ENCODE measurements at places on chromosomes 7 and 10. TPM values are rescaled to one million over a fixed set of nuclear protein-coding genes. Genes with fewer than 3 reads are reported as not detected.
A peak's percentile ranks its signal among the peaks of the same experiment; 100 is the strongest.

DNA sequence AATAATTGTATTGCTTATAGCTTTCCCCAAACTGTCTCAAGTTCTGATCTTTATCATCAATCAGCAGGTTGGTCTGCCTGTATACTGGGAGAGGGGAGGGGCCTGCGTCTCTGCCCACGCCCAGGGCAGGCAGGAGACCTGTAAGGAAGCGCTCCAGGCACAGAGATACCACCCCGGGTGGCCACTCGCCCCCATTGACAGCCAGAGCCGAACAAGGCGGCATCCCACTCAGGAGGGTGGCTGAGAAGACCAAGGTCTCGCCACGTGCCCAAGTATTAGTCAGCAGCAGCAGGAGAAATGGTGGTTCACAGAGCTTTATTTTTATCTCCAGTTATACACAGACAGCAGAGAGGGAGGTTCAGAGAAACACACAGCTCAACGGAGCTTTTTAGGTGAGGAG, 7.2 kb downstream of the STK32C start:
- no peak for DNase-seq

DNA sequence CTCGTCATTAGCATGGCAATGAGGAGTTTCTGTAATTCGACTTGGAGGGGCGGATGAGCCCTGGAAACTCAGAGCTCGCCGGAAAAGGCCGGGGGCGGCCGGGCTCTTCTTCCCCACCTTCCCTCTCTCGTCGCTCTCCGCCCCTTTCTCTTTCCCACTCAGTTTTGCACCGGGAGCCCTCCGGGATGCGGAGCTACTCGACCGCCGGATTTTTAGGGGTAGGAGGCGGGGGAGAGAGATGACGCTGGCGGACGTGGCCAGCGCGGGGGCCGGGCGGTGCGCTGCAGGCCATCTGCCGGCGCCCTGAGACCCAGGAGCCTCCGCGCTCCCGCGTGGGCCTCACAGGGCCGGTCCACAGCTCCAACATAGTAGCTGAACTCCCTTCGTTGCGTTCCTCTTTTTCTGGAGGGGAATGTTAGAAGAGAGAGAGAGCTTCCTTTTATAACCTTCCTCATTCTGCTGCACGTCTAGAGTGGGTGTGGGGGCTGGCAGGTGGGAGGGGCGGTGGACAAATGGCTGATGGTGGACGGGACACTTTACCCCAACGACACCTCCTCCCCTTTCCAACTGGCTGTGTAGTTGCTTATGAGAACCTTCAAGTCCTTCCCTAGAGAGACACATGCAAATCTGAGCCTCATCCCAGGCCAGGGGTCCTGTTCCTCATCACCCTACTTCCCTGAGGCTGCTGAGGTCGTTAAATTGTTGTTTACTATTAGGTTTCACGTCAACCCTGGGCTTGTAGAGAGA, 1.1 kb upstream of the HOXA1 start:
- DNase-seq: no peak

DNA sequence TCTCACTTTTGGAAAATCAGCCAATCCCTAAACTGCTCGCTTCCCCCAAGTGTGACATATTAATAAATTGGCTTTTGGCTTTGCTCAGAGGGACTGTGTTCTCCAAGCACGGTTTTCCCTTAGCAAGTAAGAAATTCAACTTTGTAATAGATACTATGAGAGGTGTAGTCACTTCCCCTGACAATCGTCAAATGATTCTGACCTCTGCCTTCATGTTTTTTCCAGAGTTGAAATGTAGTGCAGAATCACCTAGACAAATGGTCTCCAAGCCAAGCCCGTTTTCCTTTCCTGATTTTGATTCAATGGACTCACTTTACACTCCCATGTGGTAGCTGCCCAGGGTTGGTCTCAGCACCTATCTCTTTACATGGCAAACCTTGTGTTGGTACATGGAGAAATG, 99.1 kb downstream of the ARL4A start:
- no peak for DNase-seq

GRCh38 chr7:143850682-143851081, 51.3 kb downstream of the TCAF1 start:
- DNase-seq: no peak

DNA sequence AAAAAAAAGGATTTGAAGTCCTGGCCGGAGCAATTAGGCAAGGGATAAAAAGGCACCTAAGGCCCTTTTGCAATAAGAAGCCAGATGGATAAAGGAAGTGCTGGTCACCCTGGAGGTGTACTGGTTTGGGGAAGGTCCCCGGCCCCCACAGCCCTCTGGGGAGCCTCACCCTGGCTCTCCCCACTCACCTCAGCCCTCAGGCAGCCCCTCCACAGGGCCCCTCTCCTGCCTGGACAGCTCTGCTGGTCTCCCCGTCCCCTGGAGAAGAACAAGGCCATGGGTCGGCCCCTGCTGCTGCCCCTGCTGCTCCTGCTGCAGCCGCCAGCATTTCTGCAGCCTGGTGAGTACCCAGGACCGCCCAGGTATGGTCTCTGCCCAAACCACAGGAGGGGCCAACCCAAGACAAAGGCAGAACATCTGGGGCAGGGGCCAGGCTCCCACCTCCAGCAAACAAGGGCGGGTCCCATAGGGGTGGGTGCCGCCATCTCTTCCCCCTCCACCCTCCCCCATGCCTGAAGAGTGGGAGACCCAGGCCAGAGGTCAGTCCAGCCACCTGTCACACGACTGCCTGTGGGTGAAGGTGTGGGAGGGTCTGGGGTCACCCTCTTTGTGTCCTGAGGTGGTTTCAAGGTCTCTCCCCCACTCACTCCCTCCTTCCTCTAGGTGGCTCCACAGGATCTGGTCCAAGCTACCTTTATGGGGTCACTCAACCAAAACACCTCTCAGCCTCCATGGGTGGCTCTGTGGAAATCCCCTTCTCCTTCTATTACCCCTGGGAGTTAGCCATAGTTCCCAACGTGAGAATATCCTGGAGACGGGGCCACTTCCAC, at the start of gene PILRB:
TSS of gene PILRB (plus strand) at position 91 of the 830 bp plus-strand sequence. CDS start at position 277, 186 bp downstream.
- no peak for DNase-seq

GRCh38 chr10:131356442-131356841, 44.9 kb upstream of the TCERG1L start:
- no peak for DNase-seq

DNA sequence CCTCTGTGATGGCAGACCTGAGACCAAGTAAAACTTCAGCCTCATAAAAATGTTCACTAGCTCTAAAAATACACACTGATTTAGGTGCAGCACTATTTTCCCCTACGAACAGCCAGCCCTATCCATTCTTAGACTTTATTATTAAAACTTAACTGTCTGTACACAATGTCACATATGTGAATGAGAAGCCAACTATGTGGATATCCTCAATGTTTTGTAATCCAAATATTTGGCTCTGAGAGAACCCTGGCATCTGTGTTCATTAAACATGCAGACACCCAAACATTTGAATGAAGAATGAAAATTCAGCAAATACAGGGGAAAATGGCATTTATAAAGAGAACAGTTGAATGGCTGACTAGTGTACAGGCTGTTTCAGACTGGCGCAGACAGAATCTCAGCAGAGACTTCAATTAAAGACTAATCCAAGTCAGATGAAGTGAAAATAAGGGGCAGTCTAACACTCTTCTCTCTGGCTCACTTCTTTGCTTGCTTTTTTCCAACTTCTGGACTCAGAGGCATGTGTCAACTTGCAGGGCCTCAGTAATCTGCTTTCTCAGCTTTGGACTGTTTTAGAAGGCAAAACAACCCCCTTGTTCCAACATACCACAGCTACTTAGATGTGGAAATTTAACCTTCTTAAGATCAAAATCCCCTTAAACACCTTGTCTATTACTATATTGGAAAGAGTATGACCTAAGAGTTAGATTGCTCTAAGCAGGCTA, 47.4 kb upstream of the FAM180A start:
- no peak for DNase-seq

DNA sequence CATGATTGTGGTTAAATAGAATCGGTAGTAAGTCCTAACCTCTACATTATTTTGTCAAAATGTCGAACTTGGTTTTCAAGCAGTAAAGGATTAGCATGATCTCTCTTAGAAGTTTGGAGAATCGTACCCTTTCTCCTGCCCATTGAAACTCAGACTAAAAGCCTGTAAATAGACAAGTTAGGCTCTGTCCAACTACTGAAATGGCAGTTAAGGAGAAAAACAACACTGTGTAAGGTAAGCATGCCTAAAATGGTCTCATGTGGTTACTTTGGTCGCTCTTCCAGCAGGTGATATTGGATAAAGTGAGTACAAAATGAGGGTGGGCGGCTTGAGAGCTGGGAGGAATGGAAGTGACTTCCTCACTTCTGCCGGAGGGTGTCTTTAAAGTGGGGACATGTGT, 25.0 kb downstream of the SEC61A2 start:
- DNase-seq: no peak

GRCh38 chr7:45138433-45139267, 18.9 kb upstream of the RAMP3 start:
- no peak for DNase-seq

DNA sequence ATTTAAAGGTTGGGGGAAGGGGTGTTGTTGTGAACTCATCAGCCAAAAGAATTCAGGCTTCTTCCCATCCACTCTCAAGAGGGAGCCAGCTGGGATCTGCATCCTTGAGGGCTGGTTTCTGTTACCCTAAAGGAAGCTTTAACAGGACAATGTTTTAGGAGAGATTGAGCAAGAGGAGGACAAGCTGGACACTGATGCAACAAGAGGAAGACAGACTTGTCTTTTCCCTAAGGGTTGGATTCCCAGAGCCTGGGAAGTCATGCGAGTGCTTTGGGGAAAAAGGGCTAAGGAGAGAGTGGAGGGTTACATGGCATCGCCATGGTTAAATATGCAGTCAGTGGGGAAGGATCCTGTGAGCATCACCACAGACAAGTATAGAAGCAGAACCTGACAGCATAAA, 47.6 kb upstream of the PDE1C start:
- DNase-seq: no peak

DNA sequence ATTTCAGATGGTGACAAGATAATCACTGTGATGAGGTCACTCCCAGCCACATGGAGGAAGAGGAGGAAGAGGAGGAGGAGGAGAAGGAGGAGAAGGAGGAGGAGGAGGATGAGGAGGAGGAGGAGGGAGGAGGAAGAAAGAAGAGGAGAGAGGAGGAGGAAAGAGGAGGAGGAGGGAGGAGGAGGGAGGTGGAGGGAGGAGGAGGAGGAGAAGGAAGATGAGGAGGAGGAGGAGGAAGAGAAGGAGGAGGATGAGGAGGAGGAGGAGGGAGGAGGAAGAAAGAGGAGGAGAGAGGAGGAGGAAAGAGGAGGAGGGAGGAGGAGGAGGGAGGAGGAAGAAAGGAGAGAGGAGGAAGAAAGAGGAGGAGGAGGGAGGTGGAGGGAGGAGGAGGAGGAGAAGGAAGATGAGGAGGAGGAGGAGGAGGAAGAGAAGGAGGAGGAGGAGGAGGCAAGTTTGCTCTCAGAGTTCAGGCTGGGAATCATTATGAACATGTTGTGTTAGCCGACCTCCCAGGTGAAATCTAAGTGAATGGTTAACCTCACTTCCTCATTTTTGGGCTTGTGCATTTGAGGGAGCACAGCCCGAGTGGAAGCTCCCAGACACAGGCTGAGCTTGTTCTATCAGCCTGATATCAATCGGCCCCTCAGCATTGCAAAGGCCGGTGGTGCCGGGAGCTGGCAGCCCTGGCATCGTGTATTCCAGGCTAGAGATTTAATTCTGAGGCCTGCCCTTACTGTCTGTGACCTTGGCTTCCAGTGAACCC, 236.2 kb upstream of the PITRM1 start:
- no peak for DNase-seq

DNA sequence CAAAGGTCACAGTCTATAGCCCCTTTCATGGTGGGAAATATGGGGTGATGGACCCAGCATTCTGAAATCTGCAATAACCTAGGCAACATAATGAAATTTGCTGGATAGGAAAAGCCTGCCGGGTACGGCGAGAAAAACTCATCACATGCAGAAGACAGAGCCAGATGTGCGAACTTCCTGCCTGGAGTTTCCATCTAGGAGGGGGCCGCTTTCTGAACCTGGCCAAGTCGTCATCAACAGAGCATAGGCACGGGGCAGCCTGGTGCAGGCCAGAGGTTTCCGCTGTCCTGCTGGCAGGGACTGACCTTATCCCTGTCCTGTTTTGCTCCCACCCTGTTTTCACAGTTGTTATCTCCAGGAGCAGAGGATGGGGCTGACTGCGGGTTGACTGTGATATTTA, 27.4 kb downstream of the CCDC3 start:
- DNase-seq: no peak

DNA sequence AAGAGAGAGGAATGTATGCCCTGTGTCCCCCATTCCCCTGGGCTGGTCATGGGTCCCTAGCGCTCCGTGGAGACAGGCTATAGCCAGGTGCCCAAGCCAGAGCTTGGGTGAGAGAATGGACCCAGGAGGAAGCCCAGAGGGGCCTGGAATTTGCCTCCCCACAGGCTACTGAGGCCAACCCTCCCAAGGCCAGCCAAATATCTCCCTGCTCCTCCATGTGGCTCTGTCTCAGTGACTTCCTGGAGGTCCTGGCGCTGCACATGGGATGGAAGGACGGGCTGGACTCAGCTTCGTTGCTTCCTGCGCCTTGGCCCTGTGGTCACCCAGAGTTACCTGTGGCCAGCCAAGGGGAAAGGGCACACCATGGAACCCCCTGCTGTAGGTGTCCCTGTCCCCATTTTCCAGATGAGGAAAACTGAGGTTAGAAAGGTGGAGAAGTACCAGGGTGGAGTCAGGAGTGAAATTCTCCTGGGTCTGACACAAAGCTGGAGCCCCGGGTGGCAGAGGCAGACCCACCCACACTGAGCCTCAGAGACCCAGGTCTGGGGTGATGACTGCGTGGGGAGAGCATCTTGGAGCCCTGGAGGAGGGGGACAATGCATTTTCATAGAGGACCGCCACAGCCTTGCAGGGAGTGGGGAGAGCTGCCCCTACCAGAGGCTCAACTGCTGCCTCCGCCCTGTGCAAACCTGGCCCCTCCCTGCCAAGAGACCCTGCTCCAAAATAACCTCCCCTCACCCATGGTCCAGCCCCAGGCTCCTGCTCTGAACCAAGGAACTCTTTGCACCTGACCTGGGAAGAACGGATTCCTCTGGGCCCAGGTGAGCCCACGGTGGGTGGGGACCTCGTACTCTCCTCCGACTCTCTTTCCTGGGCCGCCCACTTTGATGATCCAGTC, 42.6 kb downstream of the TMEM270 start:
- DNase-seq: no peak

DNA sequence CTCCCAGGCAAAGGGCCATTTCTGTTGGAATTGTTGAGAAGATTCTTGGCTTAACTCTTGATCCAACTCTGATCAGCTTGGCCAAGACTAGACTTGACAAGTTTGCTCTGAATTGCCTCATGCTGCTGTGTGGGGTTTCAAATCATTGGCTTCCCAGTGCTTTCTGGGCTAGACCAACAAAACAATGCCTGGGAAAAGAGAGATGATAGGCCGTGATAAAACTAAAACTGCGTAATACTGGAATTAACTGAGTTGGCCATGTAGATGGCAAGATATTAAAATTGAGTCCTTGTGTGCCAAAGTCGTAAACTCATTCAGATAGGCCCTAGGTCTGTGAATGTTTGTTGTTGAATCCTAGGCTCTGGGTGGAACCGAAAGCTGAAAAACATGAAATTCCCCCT, 222.6 kb downstream of the MGMT start:
- no peak for DNase-seq

GRCh38 chr7:70474639-70475234, 657.2 kb upstream of the GALNT17 start:
- DNase-seq: peak; percentile 15

NXPH1 gene
- total RNA-seq: not detected

STARD3NL gene
- total RNA-seq: 92.6 TPM

BICC1 gene
- total RNA-seq: 1.1 TPM

DNAJC9 gene
- 24.5 TPM for total RNA-seq

TMEM178B gene
- 0.28 TPM for total RNA-seq

Measured in endothelial cell (in vitro differentiated cells).